ENCODE measurements at places on chromosomes 16 and 17. TPM values are rescaled to one million over a fixed set of nuclear protein-coding genes. Genes with fewer than 3 reads are reported as not detected.

DNA sequence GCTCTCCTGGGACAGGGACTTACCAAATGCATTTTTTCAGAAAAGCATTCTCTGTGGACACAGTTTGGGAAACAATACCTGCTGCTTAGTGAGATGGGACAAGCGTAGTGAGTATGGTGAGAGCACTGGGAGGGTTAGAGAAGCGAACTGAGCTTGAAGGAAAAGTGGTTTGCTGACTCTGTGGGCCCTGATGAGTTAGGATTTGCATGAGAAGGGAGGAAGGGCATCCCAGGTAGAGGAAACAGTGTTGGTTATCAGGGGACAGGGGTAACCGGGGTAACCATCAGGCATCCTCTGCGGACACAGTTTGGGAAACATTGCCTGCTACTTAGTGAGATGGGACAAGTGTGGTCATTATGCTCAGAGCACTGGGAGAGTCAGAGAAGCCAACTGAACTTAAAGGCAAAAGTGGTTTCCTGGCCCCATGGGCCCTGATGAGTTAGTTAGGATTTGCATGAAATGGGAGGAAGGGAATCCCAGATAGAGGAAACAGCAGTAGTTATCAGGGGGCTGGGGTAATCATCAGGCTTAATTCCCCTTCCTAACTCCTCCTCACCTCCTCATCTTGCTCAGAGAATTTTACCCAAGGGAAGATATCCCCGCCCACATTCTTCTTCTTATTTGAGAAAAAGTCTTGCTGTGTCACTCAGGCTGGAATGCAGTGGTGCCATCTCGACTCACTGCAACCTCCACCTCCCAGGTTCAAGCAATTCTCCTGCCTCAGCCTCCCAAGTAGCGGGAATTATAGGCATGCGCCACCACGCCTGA lies 319.3 kb downstream of the RBFOX1 start:
- no peak for DNase-seq
- H3K27ac ChIP-seq: no peak overlapping the region
- H3K4me3 ChIP-seq: no peak overlapping the region

The WNT9B gene
- polyA plus RNA-seq: not detected

The SLC2A4 gene
- polyA plus RNA-seq: not detected

GRCh38 chr17:53217311-53217710 lies 605.4 kb upstream of the KIF2B start:
- no peak overlapping the region for H3K4me3 ChIP-seq
- no peak for DNase-seq
- no peak overlapping the region for H3K27ac ChIP-seq
- H3K27me3 ChIP-seq: no peaks in the 10 kb centered on the region
- no peaks in the 10 kb centered on the region for H3K4me1 ChIP-seq

GRCh38 chr17:78674156-78674555 lies 97.0 kb upstream of the DNAH17 start:
- DNase-seq: no peak
- no peak overlapping the region for H3K27ac ChIP-seq
- H3K27me3 ChIP-seq: no peaks in the 10 kb centered on the region
- no peak overlapping the region for H3K4me3 ChIP-seq

DNA sequence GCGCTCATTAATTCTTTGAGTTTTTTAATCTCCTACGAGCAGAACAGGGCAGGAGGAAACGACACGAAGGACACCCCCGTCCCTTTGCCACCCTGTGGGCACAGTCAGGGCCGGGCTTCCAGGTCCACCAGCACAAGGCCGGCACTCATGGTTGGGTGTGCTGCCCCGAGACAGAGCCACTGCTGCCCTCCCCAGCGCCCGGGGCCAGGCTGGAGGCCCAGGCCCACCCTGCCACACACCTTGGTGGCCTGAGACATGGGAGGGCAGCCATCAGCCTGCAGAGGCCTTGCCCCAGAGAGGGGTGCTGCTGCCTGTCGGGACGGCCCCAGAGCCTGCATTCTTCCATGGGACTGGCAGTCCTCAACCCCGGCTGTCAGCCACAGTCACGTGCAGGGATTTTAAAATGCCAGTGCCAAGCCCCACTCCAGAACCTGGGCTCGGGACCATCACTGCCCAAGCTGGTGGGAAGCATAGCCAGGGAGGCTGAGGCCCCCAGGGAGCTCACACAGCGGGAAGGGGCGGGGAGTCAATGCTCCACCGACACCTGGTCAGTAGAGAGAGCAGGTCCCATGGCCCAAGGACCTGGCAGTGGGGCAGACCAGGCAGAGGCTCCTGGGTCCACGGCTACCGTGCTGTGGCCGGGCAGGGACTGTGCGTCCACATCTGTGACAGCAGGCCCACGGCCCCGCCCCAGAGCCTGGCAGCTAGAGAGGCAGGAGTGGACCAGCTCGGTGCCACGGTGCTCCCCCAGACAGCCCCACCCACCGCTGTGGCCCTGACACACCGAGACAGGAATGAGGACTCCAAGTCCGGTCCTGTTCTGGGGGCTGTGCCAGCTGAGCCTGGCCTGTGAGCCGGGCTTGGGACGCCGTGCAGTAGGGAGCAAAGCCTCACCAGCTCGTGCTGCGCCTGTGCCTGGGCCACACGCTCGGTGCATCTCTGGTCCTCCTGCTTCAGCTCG lies 27.5 kb downstream of the CEP131 start:
- no peaks in the 10 kb centered on the region for H3K36me3 ChIP-seq
- peaks cover 3% of the 10 kb centered on the region for H3K4me1 ChIP-seq
- H3K27me3 ChIP-seq: no peaks in the 10 kb centered on the region
- H3K27ac ChIP-seq: no peak overlapping the region

The TBC1D3G gene
- not detected for polyA plus RNA-seq

The ZNF469 gene
- polyA plus RNA-seq: not detected

The CHAD gene
- polyA plus RNA-seq: 0.14 TPM

- H3K36me3 ChIP-seq: no peaks in the 10 kb centered on the region
- H3K27ac ChIP-seq: no peak overlapping the region
- DNase-seq: no peak
- no peaks in the 10 kb centered on the region for H3K4me1 ChIP-seq
Measured at GRCh38 chr16:77009453-77009852, 181.5 kb upstream of the MON1B start.

- H3K4me3 ChIP-seq: no peak overlapping the region
- H3K27ac ChIP-seq: no peak overlapping the region
- H3K4me1 ChIP-seq: peaks cover 15% of the 10 kb centered on the region
- DNase-seq: no peak
- peaks cover 1% of the 10 kb centered on the region for H3K27me3 ChIP-seq
- H3K36me3 ChIP-seq: no peaks in the 10 kb centered on the region
Measured at GRCh38 chr17:66952031-66952524, 12.4 kb upstream of the CACNG4 start.

All from GM12878 (cell line).